ENCODE measurements at places on chromosomes 7 and 10.
A peak's percentile ranks its signal among the peaks of the same experiment; 100 is the strongest.

DNA sequence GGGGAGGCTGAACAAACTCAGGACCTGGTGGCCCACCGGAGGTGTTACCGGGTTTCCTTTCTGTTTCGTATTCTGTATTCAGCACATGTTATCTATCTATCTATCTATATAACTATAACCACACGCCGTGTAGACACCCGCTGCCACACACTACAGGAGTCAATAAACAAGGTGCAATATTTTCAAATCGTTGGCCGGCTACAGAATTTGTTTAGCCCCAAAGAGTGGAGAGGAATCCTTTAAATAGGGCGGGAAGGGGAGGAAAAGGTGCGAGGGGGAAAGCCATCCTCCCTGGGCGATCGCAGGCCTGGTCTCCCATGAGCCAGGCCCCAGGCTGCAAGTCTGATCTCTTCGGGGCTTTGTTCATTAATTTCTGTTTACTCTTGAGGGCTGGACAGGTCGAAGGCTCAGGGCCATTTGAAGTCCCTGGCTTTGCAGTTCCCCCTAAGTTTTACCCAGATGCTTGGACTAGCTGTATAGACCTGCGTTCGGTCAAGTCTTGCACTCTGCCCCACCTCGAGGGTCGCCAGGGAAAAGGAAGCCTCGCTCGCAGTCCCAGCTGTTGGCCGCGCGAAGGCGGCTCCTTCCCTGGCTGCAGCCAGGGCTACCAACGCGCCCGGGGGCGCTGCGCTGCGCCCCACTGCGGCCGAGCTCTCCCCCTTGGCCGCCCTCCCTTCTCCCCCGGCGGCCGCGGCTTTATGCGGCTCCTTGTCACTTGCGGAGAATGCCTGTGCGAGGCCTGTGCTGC lies 3.8 kb downstream of the NKX2-3 start:
- no peak for DNase-seq

- no peak for DNase-seq
These were observed 97.7 kb upstream of the MTPN start for GRCh38 chr7:136074843-136075242.

GRCh38 chr10:130128062-130128781 lies 8.0 kb upstream of the GLRX3 start:
- DNase-seq: no peak

- no peak for DNase-seq
These were observed 29.8 kb downstream of the GSDME start for GRCh38 chr7:24727154-24728120.

DNA sequence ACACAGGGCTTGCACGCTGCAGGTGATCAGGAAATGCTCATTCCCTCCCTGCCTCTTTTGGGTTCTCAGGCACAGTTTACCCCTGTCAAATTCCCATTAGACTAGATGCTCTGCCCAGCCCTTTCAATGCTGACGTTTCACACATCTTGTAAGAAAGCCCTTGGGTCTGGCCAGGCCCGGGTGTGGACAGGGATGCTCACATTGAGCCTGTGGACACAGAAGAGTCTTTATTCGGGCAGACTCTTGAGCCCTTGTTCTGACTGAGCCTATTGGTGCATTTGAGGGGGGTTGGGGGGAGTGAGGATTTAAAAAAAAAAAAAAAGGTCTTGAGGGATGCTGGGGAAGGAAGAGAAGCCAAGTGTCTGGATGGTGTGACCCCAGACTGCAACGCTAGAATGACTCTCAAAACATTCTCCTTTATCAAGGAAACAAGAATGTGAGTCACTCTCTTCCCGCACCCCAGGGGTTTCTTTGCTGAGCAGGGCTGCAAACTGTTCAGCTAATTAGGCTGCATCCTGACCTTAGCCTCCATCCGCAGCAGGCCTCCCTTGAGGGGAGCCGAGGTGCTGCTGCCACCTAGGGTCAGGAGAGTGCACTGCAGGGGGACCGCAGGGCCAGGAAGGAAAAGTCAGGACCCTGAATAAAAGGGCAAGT lies 53.6 kb upstream of the TMEM72 start:
- peak; percentile 9 for DNase-seq

DNA sequence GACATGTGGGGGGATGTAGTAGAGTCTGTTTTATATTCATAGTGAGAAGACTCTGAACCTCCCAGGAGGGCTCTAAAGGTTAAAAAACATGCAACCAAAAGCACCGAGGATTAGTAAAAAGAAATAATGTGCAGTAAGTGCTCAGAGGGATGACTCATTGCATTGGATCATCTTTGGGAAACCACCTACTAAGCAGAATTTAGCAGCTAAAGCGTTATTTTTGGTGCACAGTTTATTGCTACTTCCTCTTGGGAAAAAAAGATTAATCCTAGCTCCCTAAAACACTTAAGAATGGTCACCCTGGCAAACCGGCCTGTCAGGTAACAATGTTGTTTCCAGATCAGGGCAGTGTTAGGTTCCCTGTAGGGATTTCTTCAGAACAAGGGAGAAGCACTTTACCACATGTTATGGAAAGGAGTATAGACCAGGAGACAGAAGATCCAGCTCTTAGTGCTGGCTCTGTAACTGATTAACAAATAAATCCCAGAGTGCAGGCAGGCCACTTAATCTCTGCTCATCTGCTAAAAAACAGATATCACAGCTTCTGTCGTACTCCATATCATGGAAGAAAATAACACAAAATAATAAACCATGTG lies 44.8 kb upstream of the FAM133B start:
- no peak for DNase-seq

DNA sequence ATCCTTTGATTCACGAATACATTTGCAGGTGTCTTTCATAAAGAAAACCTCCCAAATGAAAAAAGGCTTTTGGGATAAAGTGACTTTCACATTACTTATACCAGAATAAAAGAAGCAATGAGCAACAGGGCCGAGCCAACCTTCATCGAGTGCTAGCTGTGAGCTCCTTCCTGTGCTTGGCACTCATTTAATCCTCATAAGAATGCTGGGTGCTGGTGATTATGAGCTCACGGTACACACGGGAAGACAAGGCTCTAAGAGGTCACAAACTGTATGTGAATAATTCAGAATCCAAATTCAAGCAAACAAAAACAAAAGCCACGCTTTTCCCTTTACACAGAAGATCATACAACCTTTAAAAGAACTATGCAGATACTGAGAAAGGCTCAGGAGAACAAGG lies 156.2 kb downstream of the COBL start:
- DNase-seq: peak; percentile 42

GRCh38 chr10:1860351-1860750 lies 123.0 kb upstream of the ADARB2 start:
- peak; percentile 43 for DNase-seq

GRCh38 chr7:118844748-118845147 lies 620.2 kb downstream of the ANKRD7 start:
- no peak for DNase-seq

DNA sequence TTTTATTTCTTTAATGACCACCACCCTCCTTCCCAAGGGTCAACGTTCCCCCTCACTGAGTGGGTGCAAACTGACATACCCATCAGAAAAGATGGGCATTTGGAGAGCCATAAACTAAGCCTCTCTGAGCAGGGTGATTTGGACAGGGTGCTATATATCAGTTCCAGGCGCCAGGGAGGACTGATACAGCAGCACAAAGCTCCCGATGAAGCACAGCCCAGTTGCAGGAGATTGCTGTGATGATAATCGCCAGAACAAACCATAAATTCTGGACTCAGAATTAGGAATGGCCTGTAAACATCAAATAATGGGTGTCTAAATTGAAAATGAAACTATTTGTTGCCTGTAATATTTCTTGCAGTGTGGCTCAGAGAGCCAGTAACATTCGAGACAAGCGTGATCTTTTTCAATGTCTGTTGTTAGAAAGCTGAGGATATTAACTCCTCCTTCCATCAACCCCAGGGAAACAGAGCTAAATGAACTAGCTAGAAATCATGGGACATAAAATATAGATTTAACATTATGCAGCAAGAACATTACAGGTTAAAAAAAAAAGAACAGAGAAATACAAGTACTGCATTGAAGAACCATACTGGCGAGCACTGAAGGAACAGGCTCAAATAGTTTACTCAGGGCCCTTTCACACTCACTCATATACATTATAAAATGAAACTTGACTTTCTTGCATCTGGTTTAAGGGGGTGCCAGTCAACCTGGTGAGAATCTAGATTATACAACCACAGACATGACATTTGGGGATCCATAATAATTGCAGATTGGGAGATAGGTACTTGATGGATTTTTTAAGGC lies 137.5 kb upstream of the LRRTM3 start:
- DNase-seq: no peak

DNA sequence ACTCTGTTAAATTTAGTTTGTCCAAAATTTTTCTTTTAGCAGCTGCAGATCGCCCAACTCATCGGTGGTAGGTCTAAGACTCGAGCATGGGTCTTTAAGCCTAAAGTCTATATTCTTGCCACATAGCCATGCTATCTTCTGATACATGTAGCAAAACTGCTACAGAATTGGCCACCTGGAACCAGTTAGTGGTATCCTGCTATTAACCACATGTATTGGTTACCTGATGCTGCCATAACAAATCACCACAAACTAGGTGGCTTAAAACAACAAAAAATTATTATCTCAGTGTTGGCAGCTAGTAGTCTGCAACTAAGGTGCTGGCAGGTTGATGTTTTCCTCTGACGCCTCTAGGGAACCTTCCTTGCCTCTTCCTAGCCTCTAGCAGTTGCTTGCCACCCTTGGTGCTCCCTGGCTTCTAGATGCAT lies 96.7 kb upstream of the PIK3CG start:
- DNase-seq: no peak

GRCh38 chr7:99033765-99034164 lies 110.1 kb downstream of the SMURF1 start:
- DNase-seq: no peak

DNA sequence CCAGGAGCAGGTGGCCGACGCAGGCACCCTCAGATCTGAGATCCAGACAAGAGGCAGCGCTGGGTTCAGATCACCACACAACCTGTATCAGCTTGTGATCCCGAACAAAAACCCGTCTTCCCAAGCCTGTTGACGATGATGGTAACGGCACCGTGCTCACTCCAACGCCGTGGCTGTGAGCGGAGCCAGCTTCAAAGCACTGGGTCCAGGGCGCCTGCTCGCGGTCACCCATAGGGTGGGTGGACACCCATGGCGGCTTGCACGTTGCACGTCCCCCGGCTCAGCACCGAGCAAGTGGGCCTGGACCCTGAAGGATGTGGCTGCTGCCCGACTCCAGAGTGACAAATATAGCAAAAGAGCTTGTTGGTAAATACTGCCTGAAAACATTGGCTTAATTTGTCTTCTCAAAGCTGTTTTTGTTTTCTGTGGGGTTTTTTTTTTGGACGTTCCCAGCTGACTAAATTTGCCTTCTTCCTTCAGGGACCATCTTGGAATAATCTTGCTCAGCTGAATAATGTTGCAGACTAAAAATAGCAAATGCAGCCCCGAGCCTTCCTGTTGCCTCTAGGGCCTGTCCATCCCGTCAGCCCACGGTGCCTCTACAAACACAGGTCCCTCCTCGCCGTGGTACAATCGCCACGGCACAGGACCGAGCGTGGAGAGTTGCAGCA lies 41.0 kb downstream of the FOXK1 start:
- DNase-seq: no peak

DNA sequence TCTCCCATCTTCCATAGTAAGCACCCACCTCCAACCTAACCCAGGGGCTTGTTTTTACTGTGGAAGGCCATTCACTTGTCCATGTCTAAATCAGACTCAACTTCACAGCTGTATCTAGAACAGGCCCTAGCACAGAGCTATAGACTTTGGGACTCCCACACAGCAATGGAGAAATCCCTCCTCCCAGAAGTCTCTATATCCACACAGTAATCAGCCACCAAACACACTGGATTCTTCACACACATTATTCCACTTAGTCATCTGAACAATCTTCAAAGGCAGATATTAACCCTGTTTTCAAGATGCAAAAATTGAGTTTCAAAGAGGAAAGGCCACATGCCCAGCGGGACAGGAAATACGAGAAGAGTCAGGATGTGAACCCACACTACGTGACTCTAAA lies 81.8 kb downstream of the MALSU1 start:
- DNase-seq: no peak

DNA sequence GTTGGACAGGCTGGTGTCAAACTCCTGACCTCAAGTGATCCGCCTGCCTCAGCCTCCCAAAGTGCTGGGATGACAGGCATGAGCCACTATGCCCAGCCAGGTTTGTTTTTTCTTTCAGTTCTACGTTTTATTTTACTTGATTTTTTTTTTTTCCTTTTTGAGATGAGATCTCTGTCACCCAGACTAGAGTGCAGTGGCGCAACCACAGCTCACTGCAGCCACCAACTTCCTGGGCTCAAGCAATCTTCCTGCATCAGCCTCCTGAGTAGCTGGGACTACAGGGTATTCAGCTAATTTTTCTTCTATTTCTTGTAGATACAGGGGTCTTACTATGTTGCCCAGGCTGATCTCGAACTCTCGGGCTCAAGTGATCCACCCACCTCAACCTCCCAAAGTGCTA lies 24.3 kb downstream of the GDI2 start:
- no peak for DNase-seq

GRCh38 chr7:142806022-142806356 lies 35.2 kb downstream of the PRSS2 start:
- no peak for DNase-seq

- DNase-seq: no peak
These were observed 406.5 kb downstream of the SUGCT start for GRCh38 chr7:40541336-40541735.

DNA sequence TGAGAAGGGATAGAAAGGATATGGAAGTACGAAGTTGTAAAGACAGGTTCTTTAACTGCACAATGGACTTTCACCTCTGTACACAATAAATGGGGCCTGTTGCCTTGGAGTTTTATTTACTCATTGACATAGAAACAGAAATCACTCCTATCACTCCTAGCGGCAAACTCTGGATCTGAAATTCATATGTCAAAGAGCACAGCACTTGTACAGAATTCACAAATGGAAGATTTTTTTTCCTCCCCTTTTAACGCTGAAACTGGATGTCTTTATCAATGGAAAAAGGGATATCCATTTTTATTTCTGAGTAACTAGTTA lies 18.2 kb downstream of the NT5C3A start:
- DNase-seq: peak; percentile 20

DNA sequence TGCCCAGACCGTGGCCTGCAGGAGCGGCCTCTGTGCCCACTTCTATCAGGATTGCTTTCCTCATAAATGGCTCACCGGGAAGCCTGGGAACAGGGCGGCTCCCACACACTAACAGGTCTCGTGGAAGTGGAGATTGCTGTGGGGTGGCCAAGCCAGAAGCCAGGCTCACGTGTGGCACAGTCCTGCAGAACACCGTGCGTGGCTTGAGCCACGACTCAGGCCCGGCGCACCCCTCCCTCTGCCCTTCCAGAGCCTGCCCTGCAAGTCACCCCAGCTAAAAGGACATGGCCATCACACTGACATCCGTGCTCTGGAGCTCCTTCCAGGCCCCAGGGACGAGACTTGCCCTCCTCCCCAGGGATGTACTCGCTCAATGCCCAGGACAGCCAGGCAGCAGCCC lies 7.0 kb downstream of the GPER1 start:
- DNase-seq: no peak

DNA sequence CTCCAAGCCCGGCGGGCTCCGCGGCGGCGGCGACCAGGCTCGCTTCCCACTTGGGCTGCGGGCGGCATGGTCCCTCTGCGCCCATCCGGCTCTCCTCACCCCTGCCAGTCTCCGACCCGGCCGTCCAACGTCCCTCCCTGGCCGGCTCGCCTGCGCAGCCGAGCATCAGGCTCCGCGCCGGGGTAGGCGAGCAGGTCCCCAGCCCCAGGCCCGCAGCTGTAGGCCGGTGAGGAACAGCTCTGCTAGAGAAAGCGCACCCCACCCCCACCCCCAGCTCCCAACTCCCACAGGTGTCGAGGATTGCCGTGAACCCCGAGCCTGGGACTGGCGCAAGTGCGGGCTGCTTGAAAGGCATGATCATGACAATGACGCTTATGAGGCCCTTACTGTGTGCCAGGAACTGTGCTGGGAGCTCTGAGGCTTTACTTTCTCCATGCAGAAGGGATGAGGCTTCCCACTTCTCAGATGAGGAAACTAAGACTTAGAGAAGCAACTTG lies 20.8 kb upstream of the PAX2 start:
- DNase-seq: no peak

Data from NCI-H510A treated with DMSO at 0.1 percent for 48 hours (cell line).